Caki2 (cell line): ENCODE measurements at places on chromosomes 7 and 10.

DNA sequence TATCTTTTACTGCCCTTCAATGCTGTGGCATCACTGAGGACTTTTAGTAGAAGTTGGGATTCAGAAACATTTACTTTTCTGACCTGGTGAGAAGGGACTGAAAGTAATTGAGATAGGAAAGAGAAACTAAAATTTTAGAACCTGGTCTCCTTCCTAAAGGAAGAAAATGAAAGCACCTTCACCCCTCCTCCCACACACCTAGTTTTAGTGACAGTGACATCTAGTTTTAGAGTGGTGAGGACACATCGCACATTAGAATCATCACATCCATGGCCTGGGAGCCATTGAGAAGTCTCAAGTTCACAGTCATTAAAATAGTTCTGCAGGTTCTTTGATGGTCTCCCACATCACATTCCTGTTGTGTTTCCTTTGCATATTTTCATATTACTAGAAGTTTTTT is 16.1 kb downstream of the TAS2R41 start:
- DNase-seq: no peak

- peak; percentile 40 for DNase-seq
These were observed 100.1 kb downstream of the HIP1 start for GRCh38 chr7:75638594-75639070.

- DNase-seq: no peak
These were observed 4.3 kb downstream of the AOC1 start for GRCh38 chr7:150856303-150857275.

GRCh38 chr7:151453326-151453791 is 13.4 kb upstream of the CRYGN start:
- no peak for DNase-seq

GRCh38 chr10:137606-138005 is 2.4 kb downstream of the ZMYND11 start:
- peak; percentile 44 for DNase-seq

DNA sequence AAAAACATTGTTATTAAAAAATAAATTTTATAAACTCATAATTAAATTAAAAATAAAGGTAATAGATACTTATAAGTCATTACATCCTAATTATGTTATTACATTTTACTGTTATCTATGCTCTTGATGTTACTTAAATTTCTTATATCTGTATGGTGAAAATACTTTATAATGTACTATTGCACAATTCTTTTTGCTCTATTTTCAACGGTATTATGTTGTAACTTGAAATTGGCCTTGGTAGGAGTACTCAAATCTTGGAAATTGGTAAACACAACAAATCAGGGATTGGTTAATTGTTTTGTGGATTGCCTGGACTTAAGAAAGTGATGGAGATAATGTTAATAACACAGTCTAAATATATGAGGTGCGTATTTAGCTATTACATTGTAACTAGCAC is 273.3 kb downstream of the MDFIC start:
- no peak for DNase-seq

DNA sequence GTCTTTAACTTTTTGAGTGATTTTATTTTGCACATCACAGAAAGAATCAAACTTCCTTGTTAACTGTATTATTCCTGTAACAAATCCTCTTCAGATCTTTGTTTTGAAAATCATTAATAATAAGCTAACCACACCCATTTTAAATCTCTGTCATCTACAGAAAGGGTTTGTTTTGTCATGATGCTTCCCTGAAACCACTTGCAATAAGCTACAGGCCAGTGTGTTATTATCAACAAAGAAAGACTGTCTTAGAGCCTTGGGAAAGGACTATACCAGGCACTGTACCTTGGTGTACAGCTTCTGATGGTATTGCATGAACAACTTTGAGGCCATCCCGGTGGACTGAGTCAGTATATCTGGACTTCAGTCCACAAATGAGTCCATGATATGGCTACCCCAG is 145.3 kb upstream of the FAM3C start:
- DNase-seq: peak; percentile 67

- no peak for DNase-seq
These were observed 23.5 kb downstream of the CNOT4 start for GRCh38 chr7:135486261-135486920.

GRCh38 chr7:54397836-54398612 is 144.2 kb upstream of the VSTM2A start:
- no peak for DNase-seq

DNA sequence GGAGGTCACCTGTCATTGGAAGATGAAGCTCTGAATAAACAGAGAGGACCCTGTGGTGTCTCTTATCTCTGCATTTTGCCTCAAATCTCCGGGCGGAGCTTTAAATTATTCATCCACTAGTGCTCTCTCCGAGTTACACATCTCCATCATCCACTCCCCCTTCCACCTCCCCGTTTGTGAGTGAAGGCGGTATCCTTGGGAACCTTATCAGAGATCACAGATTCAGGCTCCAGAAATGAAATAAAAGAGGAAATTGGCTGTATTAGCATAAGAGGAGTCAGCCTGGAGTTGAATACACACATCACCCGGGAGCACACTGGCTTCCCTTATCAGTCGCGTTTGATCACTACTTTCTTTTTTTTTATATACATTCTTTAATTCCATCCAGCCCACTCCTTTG is 1184.8 kb downstream of the GATA3 start:
- peak; percentile 87 for DNase-seq

DNA sequence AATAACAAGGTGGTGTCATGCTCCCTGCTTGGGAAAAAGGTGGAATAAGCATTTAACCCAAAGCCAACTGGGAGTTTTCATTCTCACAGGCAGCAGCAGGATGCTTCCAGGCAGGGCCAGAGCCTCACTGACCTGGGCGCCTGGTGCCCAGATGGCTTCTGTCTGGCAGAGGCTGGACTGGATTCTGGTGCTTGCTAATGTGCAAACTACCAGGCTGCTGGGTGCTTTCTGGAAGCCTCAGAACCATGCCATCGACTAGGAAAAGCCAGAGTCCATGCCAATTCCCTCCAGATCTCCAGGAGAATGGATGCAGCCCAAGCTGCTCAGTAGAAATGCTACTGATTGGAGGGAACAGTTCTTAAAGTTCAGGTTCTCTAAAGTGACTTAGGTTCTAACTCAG is 36.2 kb downstream of the VIPR2 start:
- DNase-seq: no peak

DNA sequence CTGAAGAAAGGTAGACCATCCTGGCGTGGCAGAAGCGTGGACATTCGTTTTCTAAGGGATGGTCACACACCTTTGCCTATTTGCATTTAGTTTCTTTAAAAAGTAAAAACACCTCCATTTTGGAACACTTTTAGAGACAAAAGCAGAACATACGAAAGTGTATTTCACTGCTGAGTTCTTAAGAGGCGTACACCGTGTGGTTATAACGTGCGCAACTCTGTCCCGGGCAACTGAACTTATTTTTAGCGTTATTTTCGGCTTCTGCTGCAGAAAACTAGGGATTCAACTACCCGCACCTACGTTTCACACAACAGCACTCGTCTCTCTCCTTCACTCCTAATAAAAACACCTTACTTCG is 557 bp upstream of the LSM8 start:
- no peak for DNase-seq

- DNase-seq: no peak
These were observed 294.9 kb downstream of the FGFR2 start for GRCh38 chr10:121303287-121303890.

DNA sequence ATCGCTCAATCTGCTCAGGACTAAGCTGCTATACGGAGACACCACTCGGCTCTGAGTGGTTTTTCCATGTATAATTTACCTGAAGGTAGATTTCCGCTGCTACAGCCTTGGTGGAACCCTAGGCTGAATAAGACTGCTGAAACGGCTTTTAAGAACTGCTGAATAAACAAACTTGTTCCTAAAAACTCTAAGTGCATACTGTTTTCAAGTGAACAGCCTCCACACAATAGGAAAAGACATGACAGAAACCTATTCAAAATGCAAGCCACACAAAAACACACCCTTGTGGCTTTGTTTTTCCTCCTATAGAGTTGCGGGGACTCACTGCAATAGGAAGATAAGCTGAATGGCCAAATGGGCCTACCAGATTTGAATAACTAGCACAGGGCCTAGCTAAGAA is 117.2 kb downstream of the UBE2H start:
- no peak for DNase-seq

- peak; percentile 32 for DNase-seq
These were observed 73.2 kb downstream of the POT1 start for GRCh38 chr7:124856299-124856888.

GRCh38 chr7:71770269-71770907 is 638.4 kb downstream of the GALNT17 start:
- DNase-seq: no peak

DNA sequence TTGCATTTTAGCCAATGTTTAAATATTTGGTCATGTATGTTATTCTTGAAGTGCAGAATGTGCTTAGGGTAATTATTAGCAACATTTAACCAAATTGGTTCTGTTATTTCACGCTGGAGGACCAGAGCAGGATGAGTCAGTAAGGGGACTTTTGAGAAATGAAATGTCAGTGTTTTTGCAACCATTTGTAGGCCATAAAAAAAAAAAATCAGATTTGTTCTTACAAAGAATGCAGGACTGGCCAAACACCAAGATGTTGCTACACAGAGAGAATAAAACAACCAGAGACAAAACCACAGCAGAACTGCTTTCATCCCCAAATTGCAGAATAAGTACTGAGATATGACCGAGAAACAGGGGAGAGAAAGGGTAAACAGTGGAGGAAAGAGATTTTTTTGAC is 62.1 kb downstream of the TPST1 start:
- DNase-seq: peak; percentile 59

DNA sequence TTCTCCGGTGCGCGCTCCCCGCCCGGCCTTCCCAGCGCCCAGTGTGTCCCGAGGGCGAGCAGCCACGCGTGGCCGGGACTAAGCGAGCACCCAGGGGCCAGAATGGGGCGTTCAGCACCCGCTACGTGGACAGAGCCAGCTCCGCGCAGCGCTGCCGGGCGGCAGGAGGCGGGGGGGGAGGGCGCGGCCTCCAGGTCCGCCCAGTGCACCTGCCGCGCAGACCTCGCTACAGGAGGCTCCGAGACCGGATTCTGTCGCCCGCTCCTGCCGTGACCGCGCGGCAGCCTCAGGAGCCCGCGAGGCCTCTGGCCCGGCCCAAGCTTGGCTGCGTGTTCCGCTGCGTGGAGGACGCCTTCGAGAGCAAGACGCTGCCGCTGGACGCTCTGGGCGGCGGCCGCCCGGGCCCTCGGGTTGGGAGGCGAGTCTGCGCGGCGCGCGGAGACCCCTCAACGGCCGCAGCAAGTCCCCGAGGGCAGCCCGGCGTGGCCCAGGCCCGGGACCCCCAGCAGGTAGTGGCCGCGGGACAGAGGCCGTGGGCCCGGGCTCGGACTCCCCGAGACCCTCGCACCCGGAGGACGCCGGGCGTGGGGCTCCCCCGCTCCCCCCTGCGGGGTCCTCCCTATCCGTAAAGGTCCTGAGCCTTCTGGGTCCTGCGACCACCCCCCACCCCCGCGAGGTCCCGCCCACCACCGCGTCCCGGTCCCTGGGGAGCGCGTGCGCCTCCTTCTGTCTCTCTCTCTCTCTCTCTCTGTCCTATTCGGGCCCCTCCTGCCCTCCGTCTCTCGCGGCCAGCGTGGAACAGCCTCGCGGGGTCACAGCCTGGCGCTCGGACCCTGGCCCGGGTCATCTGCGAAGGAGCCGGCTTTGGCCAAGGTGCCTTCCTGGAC is 904 bp upstream of the DPYSL4 start:
- DNase-seq: peak; percentile 58

DNA sequence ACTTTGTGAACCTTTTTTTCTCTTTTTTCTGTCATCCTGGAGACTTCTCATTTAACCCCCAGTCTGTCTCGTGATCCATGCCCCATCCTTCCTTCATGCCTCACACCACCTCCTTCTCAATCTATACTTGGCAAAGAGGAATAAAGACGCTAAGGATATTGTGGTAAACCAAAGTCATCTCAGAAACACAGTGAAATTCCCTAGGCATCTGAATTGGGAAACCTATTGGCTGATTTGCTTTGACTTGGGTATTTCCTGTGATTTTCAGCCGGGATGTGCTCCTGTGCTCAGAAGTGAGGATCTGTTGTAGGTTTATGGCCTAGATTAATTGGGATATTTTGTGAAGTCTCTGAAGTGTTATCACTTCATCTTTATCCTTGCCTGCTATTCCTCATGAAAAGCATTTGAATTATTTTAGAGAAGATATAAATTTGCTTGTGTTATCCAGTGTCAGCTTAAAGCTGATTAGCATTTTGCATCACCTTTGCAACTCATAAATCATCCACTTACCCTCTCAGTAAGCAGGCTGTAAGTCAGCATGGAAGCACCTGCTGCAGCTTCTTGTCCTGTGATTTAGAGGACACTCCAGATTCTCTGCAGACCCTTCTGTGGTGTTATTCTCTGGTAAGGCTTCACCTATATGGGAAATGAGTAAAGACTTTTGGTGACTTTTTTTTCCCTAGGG is 138.0 kb downstream of the AUTS2 start:
- no peak for DNase-seq

- no peak for DNase-seq
These were observed 1.3 kb downstream of the FAM20C start for GRCh38 chr7:193481-194251.

DNA sequence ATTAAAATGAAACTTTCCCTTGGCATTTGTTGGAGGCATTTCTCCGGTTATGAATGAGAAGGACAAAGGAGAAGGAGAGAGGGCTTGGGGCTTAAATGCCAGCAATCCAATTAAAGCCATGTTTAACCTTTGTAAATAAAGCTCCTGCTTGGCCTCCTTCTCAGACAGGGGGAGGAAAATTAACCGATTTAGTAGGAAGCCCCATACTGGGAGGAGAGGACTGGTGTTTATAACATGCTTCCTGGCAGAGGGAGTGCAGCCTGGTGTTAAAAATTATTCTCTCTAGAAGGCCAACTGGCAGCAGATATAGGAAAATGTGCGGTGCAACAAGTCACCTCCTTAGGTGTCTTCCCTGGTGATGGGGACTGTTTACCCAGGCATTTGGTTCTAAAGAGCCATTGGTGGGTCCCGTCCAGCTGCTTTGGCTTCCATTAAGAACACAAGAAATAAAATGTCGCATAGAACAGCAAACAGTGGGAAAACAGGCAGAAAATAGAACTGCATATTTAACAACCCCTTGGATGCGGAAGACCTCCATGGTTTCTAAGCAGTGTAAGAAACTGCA is 846.5 kb downstream of the TYW1 start:
- DNase-seq: no peak

DNA sequence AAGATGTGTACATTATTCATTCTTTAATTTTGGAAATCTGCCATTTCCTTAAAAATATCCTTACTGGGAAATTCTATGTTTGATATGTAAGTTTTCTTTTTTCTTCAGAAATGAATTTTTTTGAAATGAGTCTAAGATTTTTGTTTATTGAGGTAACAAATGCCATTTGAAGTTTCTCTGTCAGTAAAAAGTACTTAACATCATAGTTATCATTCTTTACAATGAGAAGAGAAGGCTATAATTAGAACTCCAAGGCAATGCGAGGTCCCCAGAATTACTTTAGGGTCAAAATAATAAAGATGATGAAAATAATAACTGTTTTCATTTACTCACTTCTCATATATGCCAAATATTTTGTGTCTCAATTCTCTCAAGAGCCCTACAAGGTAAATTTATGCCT is 37.0 kb upstream of the RHOBTB1 start:
- no peak for DNase-seq

- no peak for DNase-seq
These were observed 8.1 kb upstream of the PDSS1 start for GRCh38 chr10:26689399-26689798.
